ENCODE measurements at places on chromosomes 12 and 14. TPM values are rescaled to one million over a fixed set of nuclear protein-coding genes. Genes with fewer than 3 reads are reported as not detected.

DNA sequence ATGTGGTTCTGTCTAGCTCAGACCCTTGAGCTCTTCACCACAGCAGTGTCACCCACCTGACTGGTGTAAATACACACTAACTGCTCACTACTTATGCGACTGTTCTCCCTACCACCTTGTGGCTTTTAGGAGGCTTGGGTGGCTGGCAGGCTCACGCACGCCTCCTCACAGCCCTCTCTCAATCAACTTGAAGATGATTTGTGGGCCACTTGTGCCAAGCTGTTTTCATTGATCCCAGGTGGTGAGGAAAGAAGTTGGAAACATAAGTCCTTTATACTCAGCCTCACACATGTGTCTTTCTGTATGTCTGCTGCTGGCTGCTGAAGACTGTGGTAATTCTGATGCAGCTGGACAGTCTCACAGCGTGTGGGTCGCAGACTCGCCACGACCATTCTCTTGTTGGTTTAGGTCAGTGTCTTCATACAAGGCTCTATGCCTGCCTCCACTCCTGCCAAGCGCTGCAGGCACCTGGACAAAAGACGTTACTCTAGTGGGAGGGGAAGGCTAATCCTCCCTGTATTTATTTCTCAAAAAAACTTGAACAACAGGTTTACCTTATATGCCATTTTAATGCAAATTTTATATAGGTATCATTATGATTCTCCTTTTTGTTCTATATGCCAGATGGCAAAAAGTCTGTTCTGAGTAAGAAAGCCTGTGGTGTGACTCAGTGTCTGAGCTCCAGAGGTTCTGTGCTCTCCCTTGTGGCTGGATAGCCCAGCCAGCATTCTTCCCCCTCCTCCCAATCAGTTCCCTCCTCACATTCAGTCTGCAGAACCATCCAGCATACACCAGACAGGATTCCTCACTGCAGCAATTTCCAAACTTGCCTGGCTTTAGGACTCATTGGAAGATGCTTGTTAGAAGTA is 115.6 kb downstream of the DIP2B start:
- no peak for DNase-seq

GRCh38 chr14:56660677-56661389 is 81.2 kb downstream of the TMEM260 start:
- DNase-seq = no peak

Gene SERPINA3
- total RNA-seq = 1.5 TPM

- DNase-seq = no peak
Measured at GRCh38 chr14:68663385-68664076, 129.3 kb downstream of the ZFP36L1 start.

Gene LRRC10
- not detected for total RNA-seq

Gene ABCB9
- 10.3 TPM for total RNA-seq

DNA sequence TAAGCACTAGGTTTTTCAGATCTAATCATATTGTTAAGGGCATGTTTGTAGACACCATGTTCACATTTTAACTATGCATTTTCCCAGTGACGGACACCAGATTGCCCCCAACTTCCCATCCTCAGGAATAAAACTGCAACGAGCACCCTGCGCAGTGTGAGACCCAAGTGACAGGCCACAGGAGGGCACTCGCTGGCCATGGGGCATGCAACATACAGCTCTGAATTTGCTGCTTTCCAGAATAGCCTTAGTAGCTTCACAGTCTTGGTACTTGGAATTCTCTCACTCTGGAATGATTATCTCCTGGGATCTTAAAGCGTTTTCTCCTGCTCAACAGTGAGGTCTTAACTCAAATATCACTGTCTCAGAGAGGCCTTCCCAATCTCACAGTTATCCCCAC is 972 bp upstream of the DDX47 start:
- no peak for DNase-seq

DNA sequence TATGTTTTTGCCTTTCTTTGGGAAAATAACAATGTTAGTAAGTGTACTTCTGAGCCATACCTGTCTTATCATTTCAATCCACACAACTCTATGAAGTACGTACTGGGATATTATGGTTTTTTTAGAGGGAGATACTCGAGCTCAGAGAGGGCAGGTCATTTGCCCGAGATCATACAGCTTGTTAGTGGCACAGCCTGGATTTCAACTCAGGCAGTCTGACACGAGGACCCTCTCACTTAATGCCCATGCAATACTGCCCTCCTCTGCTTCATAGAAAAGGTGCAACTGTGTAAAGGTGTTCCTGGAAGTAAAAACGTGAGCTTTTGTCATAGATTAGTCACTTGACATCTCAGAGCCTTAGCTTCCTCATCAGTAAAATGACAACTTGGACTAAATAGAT is 128.0 kb downstream of the NDUFA12 start:
- DNase-seq = peak; percentile 2

DNA sequence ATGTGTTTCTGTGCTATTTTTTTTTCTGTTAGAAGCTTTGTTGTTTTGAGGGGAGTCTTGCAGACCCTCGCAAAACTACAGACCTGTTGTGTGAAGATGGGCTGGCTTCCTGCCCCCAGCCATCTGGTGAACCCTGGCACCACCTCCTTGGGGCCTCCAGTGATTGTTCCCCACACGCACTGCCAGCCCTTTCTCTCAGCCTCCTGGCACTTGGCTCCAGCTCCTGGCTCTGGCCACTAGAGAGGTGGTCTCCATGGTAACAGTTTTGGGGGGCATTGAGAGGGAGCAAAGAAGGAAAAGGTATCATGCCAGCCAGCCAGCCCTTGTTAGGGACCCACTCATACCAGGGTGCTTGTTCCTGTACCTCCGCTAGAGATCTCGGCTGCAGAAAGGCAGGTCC is 176.4 kb upstream of the RPH3A start:
- DNase-seq = no peak

GRCh38 chr12:104223712-104224111 is 8.1 kb downstream of the TXNRD1 start:
- no peak for DNase-seq

Gene SLCO1B3
- total RNA-seq = not detected

Gene DIABLO
- 56.6 TPM for total RNA-seq

- no peak for DNase-seq
Measured at GRCh38 chr12:63149909-63150712, 890 bp downstream of the AVPR1A start.

GRCh38 chr12:75892731-75893408 is 138.7 kb downstream of the PHLDA1 start:
- DNase-seq = no peak

Gene SSTR1
- 1.2 TPM for total RNA-seq

- DNase-seq = no peak
Measured at GRCh38 chr14:50010752-50011151, 105.6 kb downstream of the VCPKMT start.

Gene FGD4
- 30.4 TPM for total RNA-seq

- DNase-seq = no peak
Measured at GRCh38 chr12:105189293-105189692, 46.7 kb downstream of the APPL2 start.

GRCh38 chr12:104763168-104763805 is 194.8 kb downstream of the SLC41A2 start:
- DNase-seq = no peak

Gene PPFIA2
- 0.40 TPM for total RNA-seq

- DNase-seq = no peak
Measured at GRCh38 chr14:68762953-68763764, 29.7 kb downstream of the ZFP36L1 start.

DNA sequence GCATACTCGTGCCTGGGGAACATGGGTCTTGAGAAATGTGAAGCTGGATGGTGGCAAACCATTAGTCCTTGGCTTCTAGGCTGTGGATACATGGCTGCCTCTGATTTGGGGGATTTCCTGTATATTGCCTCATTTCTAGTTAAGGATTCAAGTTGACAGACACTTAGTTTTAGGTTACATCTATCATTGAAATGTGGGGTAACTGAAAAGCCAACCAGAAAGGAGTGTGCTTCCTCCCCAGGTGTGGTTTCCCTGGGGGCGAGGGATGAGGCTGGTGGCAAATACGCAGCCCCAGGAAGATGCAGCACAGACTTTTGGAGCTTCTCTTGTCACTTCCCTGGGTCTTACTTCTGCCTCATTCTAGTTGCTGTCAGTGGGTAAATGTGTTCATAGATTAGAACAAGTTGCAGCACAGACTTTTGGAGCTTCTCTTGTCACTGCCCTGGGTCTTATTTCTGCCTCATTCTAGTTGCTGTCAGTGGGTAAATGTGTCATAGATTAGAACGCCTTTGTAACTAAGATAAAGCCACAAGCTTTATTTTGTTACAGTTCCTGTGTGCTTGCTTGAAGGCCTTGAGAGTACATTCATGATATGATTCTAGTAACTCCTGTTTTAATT is 85.1 kb downstream of the BORCS5 start:
- no peak for DNase-seq

Gene SPX
- not detected for total RNA-seq

- no peak for DNase-seq
Measured at GRCh38 chr12:575948-576614, 87.2 kb downstream of the NINJ2 start.

- no peak for DNase-seq
Measured at GRCh38 chr14:51168215-51168613, 71.8 kb upstream of the TMX1 start.

DNA sequence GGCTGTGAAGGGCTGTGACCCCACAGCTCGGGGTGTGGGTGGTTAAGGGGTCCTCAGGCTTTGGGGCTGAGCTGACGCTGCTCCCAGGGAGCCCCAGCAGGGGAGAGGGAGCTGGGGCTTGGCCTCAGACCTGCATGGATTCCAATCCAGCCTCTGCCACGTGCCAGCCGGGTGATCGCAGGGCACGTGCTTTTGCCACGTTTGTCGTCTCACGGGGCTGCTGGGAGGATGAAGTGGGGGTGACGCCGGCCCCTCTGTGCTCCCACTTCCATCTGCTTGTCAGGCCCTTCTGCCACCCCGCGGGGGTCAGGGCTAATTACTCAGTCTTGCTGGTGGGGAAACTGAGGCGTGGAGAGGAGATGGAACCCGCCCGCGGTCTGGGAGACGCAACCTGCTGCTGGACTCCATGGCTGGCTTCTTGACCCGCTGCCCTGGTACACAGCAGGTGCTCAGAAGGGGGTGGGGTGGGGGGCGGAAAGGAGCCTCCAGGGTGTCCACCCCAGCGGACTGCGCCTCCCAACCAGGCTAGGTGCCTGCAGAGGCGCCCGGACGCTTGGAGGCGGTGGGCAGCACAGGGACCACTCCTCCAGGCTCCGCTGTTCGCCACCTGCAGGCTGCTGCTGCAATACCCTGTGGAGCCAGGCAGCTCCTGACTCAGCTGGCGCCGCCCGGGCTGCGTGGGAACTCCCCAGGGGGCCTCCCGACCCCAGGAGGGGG is 36.4 kb upstream of the PRIMA1 start:
- no peak for DNase-seq
